ENCODE measurements at places on chromosomes 12 and 14.

DNA sequence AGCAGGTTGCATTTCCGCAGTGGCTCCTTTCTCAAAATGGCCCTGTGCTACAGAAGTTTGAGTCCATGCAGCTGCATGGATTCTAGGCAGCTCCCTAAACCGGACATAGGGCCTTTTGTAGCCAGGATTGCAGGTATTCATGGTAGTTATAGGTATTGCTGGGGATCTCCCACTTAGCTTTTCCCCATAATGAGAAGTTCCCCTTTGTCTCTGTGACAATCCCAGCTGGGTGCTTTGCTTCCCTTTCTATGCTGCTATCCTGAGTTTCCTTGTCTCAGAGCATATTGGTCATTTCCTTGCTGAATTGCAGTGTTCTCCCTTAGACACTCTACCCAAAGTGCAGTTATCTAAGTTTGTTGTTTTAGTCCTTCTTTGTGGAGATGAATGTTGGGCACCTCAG lies 120.9 kb upstream of the MIS18BP1 start:
- no peak for DNase-seq

- DNase-seq: peak; percentile 62
Measured at GRCh38 chr14:21068521-21069387, 1.4 kb upstream of the ARHGEF40 start.

GRCh38 chr14:99081880-99082279 lies 190.1 kb downstream of the BCL11B start:
- no peak for DNase-seq

DNA sequence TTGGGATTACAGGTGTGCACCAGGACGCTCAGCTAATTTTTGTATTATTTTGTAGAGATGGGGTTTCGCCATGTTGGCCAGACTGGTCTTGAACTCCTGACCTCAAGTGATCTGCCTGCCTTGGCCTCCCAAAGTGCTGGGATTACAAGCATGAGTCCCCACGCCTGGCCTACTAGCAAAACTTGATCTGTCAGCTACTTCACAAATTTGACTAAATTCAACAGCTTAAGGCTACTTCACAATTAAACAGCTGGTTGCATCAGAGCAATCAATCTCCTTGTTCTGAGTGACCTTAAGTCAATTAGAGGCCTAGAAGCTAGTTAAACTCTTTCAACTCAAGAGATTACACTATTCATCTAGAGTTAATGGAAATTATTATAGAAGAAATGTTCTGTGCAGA lies 12.2 kb downstream of the COQ10A start:
- DNase-seq: no peak

DNA sequence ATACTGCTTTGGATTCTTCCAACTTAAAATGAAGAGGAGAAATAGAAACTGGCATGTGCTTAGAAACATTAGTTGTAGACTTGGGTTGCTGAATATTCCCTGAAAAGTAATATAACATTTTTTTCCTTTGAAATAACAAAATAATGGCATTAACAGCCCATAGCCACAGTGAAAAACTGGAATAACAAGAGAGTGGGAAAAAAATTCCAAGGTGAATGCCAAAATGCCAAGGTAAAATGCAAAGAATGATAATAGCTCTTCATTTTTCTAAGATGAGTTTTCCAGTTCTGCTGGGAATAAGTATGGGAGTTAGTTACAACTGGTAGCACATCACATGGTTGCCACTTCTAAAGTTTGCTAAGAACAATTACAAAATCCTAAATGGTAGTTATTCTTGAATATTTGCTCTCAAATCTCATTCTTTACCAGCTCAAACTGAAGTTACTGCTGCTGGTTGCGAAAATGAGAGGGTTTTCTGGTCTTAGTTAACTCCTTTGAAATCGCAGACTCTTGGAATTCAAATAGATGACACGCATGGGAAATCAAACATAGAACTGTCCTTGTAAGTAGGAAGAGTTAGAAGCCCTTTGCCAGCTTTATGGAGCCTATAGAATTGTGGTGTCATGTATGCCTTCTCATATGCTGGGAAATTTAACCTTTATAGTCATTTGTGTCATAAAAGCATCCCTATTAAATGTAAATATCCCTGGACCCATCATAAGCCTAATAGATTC lies 165.0 kb upstream of the DCN start:
- no peak for DNase-seq

DNA sequence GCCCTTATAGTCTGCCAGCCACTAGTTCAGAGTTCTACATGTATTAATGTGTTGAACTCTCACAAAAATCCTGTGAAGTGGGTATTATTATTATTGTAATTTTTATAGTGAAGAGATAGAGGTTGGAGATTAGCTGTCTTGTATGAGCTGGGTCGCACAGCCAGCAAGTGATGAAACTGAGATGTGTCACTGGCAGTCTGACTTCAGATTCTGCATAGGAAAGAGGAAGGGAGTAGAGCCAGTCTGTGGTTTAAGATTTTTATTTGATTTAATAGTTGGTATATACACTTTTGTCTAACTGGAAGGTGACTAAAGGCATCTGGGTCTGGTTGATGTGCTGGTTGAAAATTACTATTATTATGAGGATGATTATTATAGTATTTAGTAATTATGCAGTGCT lies 5.8 kb upstream of the FRS2 start:
- DNase-seq: no peak

DNA sequence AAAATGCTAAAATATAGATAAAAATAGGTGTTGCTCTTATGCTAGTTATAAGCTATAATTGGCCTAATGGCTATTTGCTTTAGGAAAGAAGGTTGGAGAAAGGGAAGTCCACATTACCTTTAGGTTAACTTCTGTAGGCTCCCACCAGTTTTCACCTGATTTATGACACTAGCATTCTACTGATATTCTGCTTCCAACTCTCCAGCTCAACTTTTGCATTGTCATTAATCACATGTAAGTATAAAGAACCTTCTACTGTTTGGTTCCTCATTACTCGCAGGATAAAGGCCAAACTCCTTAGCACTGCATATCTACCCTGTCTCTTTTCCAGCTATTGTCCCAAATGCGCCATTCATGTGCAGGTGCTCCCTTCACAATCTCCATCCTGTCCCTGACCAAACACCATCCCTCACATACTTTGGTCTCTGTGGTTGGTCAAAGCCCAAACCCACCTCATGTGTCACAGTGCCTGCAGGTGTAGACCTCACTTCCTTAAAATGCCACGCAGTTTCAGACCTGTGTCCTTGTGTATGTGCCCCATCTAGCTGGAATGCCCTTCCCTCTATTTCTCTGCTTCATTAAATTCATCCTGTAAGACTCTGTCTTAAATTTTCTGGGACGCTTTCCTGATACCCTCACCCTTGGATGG lies 3.3 kb downstream of the DDHD1 start:
- DNase-seq: no peak

DNA sequence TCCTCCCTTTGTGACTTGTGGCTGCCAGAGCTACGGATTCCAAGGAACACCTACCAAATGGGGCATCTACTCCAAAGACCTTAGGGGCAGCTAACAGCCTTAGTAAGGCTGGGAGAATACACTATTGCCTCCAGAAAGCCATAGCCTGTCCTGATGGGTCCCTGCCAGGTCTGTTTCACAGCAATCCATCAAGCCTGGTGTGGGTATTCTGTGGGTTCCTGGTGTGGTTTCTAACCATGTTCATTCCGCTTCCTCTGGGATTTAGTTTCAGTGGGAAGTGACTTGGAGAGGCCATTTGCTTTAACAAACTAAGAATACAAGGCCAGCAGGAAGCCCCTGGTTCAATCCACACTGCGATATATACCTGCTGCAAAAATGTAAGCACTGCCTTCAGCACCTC lies 220.5 kb downstream of the FOXN3 start:
- DNase-seq: no peak

GRCh38 chr12:27843714-27844245 lies 63.7 kb upstream of the MANSC4 start:
- no peak for DNase-seq

DNA sequence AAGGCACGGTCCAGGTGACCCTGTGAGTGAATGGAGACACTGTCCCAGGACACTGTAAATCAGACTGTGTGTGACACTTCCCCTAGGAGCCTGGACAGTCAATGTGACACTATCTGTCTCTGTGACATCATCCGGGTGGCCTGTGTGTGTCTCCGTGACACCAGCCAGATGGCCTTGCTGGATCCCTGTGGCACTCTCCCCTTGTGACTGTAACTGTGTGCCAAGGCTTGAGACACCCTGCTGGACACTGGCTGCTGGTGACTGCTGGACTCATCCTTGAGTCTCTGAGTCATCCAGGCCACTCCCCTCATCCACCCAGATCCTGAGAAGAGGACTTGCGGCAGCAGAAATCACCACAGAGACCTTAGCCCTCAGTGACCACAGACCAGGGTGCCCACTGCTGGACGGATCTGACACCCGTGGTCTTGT lies 51.6 kb downstream of the MVK start:
- DNase-seq: no peak

DNA sequence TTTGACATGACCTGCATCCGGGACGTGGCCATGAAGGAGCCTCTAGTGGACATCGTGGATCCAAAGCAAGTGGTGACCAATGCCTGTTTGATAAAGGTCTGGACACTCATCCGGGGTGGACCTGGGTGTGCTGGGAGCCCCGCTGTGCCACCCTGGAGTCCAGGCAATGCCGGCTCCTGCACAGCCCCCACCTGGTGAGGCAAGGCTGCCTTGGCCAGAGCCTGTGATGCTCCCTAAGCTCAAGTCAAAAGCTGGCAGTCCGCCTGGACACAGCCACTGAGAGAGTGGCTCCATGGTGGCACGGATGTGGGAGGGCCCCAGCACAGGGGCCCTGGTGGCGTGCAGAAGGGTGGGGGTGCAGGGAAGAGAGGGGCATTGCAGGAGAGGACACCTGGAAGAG lies 85.9 kb downstream of the PRMT8 start:
- DNase-seq: no peak

DNA sequence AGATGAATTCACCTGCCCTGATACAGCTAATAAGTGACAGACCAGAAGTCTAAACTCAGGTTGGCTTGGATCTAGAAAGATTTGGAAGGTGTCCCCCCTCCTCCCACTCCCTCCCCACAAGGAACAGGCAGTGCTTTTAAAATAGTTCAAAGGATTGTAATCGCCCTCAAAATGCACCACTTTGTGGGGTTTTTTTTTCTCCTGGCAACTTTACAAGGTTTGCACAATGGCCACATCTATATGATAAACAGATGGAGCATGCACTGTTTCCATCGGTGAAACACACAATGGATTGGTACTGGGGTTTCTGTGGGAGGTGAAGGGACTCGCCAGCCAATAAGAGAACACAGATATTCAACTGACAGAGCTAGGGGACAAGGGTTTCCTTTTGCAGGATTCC lies 137.4 kb downstream of the LLPH start:
- no peak for DNase-seq

GRCh38 chr14:79571366-79571765 lies 639.9 kb downstream of the DIO2 start:
- no peak for DNase-seq

- DNase-seq: no peak
Measured at GRCh38 chr14:94313991-94314655, 9.0 kb downstream of the SERPINA6 start.

Data from CD4-positive, alpha-beta memory T cell (primary cell).